ENCODE measurements at places on chromosomes 11 and 22.
A peak's percentile ranks its signal among the peaks of the same experiment; 100 is the strongest.

DNA sequence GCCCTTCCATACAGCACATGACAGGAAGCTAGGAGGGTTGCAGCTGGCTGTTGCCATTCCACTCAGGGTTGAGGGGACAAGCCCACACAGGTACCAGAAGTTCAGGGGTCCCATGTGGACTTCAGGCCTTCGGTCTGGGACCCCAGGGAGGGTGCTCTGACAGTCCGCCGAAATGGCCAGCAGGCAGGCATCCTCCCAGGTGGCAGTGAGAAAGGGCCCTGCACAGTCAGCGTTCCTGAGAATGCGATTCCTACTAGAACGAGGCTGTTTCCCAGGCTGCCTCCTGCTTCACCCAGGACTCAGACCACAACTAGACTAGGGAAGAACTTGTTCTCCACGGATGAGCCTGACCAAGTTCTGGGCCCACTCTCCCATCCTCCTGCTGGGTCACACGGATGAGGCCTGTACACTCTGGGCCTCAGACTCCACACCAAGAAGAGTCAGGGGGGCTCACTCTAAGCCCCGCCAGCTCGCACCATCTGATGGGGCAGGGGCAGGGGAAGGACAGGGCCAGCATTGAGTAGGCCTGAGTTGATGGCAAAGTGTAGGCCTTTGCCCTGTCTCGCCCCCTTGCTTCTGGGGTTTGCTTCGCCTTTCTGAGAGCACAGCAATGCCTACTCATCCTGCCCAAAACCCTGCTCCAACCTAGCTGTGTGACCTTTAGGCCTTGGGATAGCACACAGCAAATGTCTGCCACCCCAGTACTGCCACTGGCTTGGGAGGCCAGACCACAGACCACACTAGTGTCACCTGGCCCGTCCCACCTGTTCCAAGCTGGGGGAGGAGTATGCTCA lies 14.0 kb downstream of the KCNQ1OT1 start:
- DNase-seq: no peak

GRCh38 chr11:32121012-32121411 lies 30.1 kb downstream of the RCN1 start:
- DNase-seq: no peak

DNA sequence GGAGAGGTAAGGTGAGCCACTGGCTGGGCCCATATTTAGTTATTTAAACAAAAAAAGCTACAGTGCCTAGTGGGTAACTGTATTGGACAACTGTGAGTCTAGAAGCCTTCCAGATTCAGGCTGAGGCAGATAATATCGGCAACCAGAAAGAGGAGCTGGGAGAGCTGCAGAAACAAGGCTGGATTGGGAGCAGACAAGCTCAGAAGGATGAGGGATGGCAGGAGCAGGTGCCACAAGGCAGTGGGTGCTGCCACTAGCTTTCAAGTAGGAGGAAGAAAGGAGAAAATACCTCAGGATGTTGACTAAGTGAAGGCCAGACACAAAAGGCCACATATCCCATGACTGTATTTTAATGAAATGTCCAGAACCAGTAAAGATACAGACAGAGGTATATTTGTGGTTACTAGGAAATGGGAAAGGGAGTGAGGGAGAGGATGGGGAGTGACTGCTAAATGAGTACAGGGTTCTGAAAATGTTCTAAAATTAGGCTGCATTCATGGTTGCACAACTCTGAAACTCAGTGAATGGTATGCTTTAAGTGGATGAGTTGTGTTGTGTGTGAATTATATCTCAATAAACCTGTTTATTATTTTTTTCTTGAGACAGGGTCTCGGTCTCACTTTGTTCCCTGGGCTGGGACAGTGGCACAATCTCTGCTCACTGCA lies 11.8 kb upstream of the RAPSN start:
- DNase-seq: no peak

DNA sequence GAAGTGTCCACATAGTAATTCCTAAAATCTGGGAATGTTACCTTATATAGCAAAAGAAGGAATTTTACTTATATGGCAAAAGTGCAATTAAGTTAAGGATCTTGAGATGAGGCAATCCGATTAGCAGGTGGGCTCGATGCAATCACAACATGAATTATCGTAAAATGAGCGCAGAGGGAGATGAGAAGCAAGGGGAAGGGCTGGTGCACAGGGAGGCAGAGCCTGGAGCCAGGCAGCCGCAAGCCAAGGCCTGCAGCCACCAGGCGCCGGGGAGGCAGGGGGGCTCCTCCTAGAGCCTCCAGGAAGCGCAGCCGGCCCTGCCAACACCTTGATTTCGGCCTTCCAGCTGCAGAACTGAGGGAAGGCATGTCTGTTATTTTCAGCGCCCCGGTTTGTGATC lies 85.7 kb downstream of the CELSR1 start:
- DNase-seq: no peak

DNA sequence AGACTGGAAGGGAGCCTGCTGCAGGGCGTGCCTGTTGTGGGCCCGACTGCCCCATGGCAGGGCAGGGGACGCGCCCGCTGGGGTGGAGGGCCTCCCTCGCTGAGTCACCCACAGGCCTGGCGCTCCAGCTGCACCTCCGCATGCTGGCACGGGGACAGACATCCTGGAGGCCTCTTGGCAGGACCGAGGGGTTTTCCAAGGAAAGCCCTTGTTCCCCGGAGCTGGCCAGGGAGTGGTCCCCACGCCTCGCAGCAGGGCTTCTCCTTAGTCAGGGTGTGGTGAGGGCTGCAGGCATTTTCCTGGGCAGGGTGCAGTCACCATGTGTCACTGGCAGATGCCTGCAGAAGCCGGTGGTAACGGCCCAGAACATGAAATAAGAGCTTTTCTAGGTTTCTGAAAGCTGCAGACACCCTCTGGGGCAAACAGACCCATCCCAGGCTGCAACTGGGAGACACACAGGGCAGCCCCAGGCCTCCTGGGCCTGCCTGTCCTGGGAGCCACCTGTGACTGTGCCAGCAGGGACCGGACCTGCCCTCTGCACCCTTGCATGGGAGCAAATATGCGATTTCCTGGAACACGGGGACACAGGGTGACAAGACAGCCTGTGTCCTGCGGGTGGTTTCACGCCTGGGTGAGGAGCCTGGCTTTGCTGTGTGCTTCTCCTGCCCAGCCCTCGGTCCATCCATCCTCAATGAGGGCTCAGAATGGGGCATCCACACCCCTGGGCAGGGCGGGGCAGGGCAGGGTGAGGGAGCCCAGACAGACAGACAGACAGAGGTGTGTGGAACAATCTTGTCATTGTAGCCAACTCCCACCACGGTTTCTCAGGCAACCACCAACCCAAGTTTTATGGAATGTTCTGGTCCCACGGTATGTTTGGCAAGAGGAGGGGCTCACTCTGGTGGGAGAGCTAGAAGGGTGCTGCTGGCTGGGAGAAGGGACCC lies 43.2 kb upstream of the FADD start:
- DNase-seq: no peak

GRCh38 chr11:60996381-60997138 lies 25.1 kb downstream of the CD6 start:
- DNase-seq: no peak

DNA sequence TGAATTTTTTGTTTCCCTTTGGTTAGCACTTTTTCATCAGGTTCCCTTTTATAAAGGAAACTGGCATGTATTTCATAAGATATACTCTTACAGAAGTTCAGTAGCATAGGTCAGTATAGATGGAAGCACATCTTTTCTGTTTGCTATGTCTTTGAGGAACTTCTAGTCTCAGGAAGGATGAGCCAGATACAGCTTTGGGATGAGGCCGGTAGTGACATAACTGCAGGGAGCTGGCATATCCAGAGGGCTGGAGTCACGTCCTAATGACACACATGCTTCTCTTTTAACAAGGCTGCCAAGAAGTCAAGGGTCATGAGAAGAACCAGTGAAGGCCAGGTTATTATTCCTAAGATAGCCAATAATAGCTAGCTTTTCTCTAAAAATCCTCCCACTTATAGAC lies 33.3 kb upstream of the ADSL start:
- DNase-seq: no peak

DNA sequence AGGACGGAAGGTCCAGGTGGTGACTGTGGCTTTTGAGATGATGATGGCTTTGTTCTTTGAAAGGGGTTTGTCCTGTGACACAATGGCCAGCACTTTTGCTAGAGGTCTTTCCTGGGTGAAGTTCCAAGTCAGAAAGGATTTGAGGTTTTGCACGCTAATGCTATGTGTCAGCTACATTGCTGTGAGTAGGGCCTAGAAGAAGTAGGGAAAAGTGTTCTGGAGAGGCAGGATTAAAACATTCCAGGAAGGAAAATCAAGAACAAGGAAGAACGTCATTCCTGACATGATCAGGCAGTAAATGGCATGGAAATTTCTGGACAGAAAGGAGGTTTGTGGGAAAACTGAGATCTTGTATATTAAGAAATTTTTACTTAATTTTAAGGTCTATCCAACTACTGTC lies 290.7 kb downstream of the NTM start:
- no peak for DNase-seq

DNA sequence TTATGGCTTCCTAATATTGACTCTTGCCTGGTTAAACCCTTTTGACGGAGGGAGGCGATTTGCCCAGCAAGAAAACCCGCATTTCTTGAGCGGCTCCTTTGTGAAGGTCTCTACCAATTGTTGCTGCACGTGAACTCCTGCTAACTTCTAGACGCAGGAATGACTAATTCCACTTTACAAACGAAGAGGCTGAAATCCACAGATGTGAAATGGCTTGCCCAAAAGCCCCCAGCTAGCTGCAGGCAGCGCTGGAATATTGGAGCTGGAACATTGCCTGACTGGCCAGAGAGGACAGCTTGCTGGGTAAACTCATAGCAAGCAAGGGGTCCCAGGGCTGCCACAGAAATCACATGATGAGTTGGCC lies 542 bp downstream of the GCAT start:
- no peak for DNase-seq

DNA sequence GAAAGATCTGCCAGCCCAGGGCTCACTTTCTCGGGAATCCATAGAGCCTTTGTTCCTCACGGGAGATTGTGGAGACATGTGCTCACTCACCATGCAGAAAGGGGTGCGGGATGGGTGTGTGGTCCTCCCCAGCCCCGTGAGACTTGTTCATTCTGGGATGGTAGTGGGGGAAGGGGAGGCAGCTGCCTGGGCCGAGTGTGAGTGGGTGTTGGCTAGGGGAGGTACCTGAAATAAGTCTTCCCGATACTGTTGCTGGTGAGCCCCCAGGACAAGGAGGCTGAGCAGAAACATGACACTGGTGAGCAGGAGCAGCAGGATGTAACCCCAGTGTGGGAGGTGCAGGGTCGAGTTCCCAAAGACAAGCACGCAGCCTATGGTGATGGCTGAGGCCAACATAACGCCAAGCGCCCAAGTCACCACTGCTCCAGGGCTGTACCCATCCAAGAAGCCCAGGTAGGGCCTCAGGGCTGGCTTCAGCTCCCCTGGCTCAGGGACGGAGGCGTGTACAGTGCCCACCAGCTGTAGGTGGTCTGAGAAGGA lies 2.8 kb downstream of the SLC7A4 start:
- DNase-seq: no peak

DNA sequence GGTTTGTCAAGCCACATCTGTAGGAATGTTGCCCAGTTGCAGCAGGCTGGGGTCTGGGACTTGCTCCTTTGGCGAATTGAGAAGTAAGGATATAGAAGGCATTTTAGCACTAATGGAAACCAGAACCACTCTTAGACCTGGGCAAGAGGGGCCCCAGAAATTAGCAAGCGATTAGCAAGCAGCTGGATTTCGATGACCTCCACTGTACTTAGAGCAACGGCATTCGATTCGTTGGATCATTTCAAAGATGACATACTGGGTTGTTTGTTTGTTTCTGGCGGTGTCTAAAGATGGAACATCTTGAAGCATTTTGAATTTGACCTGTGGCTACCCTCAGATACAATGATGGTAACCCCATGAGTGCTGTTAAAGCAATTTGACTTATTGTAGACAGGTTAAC lies 1.2 kb upstream of the CDPF1 start:
- no peak for DNase-seq

- peak; percentile 29 for DNase-seq
Observed at GRCh38 chr11:9758637-9759518, 95.0 kb downstream of the SWAP70 start.

GRCh38 chr11:69382131-69383128 lies 88.5 kb downstream of the MYEOV start:
- no peak for DNase-seq

DNA sequence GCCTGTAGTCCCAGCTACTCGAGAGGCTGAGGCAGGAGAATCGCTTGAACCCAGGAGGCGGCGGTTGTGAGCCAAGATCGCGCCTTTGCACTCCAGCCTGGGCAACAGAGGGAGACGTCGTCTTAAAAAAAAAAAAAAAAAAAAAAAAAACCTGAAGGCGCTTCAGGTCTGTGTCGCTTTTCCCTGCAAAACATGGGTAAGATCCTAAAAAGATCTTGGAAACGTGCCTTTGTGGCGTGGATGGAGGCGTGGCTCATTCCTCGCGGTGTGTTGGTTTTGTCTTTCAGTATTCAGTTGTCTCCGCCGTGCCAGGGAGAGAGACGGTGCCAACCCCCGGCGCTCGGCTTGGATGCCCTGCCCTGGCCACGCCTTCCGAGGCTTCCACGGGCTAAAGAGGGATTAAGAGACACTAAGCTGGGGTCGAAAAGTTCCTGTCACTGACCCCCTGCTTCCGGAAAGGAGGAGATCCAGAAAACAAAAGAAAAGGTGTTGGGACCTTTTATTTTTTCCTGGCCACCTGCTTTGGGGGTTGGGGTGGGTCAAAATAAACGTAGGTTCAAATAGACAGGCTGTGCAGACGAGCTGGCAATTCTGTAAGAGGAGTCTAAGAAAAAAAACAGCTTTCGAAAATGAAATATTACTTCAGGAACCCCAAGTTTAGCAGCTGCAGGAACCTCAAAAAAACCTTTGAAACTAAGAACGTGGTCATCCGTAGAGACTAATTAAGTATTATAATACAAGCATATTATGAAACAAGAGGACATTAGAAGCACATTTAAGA lies 1.1 kb upstream of the SLC35F2 start:
- peak; percentile 8 for DNase-seq

GRCh38 chr11:64268893-64269539 lies 15.4 kb downstream of the BAD start:
- DNase-seq: peak; percentile 29

DNA sequence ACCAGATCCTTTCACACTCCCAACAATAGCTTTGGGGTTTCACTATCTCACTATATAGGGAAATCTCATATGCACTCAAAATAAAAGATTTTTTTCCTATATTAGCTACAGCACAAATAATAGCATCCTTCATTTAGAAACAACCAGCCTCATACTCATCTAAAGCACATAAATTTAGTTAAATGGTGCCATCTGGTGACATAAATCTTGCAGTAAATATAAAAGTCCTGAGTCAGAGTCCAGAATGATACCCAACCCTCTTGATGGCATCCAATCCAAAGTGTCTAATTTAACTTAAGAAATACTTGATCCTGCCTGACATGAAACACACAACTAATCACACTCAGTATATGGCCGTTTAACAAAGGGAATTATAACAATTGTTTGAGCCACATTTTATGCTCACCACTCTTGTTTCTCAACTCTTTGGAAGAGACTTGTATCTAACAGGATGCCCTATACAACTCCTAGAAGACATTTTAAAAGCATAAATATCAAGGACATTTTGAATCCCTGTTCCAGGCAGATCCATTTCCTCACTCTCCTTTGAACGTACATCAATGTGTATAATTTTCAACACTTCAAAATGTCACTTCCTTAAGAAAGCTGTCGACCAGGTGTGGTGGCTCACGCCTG lies 36.2 kb downstream of the DLG2 start:
- no peak for DNase-seq

- no peak for DNase-seq
Observed at GRCh38 chr11:58926695-58927094, 12.6 kb upstream of the GLYATL1 start.

Data from activated gamma-delta T cell treated with Interleukin-2 at 50 U/mL for 16 hours (primary cell).